Neural crest cell (in vitro differentiated cells): ENCODE measurements at places on chromosomes 16 and 17. TPM values are rescaled to one million over a fixed set of nuclear protein-coding genes. Genes with fewer than 3 reads are reported as not detected.
A peak's percentile ranks its signal among the peaks of the same experiment; 100 is the strongest.

Gene PRDM7
- total RNA-seq: not detected in 2 replicates

- H3K36me3 ChIP-seq: peaks cover 9% of the 10 kb centered on the region
- peaks cover 26% of the 10 kb centered on the region for H3K4me1 ChIP-seq
- H3K27me3 ChIP-seq: no peaks in the 10 kb centered on the region
- H3K4me3 ChIP-seq: no peak overlapping the region
- no peak overlapping the region for H3K27ac ChIP-seq
These were observed 14.2 kb downstream of the SNX20 start for GRCh38 chr16:50666658-50667496.

Gene OR4D1
- total RNA-seq: 0.12 TPM in 1 of 2 replicates, not detected in the other

Gene TBX4
- total RNA-seq: not detected in 2 replicates

Gene CCDC144A
- total RNA-seq: 1.3 and 1.6 TPM in 2 replicates

DNA sequence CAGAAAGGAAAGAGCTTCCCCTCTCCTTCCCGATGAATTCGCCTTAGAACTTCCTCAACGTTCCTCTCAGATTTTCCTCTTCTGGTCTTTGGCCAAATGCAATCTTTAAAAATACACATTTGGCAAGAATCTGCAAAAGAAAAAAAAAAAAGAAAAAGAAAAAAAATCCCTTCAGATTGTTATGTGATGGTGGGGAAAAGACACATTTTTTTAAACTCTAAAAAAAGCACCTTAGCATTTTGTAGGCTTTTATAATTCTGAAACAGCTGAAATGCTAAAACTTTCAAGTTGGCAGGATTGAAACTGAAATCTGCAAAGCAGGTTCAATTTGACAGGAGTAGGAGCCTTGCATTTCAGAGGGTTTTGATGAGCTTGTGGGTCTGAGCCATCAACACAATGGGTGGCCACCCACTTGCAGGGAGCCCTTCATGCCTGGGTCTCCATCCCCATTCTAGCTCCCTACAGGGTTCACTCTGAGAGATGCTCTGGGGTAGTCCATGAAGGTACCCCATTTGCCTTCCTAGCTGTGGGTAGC, 33.1 kb downstream of the CACNG3 start:
- no peaks in the 10 kb centered on the region for H3K36me3 ChIP-seq
- no peak for DNase-seq
- H3K27ac ChIP-seq: no peak overlapping the region
- peaks cover 39% of the 10 kb centered on the region for H3K27me3 ChIP-seq
- no peak overlapping the region for H3K4me3 ChIP-seq
- no peaks in the 10 kb centered on the region for H3K4me1 ChIP-seq

DNA sequence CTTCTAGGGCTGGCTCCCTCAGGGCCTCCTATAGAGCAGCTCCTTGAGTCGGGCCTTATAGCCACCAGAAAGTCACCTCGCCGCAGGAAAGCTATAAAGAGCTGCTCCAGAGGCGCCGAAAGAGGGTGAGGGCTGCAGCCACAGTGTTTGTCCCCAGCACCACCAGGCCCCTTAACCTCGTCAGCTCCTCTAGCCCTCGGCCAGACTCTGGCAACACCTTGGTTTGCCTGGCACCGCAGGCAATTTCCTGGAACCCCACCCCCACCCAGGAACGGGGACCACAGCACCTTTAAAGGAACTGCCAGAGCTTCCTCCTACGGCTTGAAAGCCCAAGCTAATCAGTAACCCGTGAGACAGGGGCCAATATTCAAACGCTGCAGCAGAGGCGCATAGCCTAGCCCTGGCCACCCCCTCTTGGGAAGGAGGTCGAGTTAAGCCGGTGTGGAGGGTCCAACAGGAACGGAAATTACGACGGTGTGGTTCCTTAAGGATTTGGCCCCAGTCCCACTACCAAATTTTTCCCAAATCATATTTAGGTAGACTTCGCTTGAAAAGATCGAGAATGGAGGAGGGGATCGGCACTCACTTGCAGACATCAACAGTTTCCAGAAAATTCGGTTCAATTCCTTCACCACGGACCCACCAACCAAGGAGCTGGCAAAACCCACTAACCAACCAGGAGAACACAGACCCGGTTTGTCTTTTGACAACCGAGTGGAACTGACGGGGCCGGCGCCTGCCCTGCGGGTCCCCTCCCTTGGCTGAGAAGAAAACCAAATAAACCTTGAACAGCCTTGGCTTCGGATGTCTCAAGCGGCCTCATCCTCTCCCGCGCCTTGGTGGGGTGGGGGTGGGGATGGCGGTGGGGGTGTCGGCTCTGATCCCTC, 3.0 kb downstream of the HOXB6 start:
- peaks cover 9% of the 10 kb centered on the region for H3K36me3 ChIP-seq
- H3K4me1 ChIP-seq: peaks cover 4% of the 10 kb centered on the region
- H3K27ac ChIP-seq: peak overlapping the region; percentile 57
- H3K27me3 ChIP-seq: peaks cover 100% of the 10 kb centered on the region
- peak overlapping the region; percentile 81 for H3K4me3 ChIP-seq
- DNase-seq: no peak
